Astrocyte (in vitro differentiated cells and primary cell): ENCODE measurements at places on chromosomes 11 and 22.

DNA sequence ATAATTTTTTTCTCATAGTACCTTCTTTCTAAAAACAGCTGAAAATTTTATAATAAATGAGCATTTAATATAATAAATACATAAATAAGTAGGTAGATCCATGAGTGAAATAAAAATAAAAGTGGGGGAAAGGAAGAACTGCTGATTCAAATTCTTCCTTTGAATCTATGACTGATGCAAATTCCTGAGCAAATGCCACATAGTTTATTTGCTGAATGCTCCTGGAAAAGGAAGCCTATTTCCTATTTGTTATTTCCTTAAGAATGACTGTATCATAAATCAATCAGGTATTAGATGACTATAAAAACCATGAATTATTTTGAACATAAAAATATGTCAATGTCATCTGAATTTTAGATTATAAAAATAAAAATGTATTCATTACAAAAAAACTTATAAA is 16.6 kb downstream of the BTBD10 start:
- peak; percentile 44 for DNase-seq

DNA sequence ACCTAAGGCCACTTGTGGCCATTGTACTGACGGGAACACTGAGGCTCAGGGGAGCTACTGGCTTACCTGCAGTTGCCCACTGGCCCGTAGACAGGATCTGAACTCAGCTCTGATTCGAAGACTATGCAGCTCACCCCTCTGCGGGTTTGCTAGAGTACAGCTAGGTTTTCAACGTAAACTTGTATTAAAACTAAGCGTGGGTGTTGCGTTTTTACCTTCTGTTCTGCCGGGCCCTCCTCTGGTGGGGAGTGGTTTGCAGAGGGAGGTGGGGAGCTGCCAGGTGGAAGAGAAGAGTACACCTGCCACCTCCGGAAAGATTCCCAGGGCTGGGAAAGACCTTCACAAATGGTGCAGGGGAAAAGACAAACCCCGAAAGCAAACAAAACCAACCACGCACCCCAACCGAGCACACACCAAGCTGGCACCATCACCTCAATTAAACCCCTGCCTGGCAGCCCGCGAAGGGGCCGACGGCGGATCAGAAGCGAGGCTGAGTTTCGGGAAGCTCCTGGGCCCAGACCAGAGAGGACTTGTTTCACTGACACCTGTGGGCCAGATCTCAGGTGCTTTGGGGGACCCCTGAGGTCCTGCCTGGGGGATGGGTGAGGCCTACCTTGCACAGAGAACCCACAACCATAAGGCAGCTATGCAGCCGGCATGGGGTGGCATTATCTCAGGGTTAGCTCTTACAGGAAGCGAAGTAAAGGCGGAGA is 37.7 kb downstream of the SHISAL1 start:
- no peak for DNase-seq

DNA sequence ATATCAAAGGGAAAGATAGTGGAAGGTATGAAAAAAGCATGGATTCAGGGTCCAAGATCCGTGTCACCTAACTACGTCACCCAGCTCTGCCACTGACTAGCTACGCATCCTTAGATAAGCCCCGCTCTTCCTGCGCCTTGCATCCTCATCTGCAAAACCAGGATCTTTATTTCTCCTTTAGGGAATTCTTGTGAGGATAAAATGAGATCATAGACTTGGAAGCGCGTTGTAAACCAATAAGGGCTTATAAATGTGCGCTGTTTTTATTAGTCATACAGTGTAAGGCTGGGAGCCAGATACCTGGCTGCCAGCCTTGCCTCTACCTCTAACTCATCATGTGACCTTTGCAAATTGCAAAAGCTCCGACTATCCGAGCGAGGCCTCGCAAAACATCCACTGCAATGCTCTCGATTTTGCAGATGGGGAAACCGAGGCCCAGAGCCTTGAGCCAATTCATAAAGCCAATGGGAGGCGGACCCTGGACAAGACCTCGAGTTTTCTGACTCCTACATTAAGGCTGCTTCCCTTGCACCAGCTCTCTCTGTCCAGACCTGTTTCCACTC is 753 bp downstream of the PRPF19 start:
- DNase-seq = peak; percentile 69

DNA sequence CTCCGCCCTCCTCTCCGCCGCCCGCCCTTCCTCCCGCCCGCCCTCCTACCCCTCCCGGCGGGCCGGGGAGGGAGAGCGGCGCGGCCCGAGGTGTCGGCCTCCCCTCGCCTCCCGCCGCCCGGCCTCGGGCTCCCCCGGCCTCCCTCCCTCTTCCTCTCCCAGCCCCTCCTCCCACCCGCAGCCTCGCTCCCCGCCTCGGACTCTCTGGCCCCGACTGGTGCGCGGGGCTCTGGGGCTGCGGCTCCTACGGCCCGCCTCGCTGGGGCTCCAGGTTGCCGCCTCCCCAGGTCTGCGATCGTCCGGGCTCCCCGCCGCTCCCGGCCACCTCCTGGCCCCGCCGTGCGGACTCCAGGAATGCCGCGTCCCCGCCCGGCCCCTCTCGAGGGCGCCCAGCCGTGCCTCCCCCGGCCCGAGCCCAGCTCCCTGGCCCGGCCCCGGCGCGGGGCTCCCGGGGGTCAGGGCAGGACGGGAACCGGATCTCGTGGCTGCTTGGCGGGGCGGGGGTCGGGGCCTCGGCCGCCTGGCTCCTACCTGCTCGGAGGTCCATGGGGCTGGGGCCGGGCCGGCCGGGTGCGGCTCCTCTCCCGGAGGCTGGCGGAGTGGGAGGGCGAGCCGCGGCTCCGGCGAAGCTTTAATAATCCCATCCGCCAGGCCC is at the start of gene CLCF1:
Gene CLCF1 (minus strand): TSS at position 606 of the 655 bp plus-strand sequence. CDS start 59 bp downstream, at position 547.
- no peak for DNase-seq

DNA sequence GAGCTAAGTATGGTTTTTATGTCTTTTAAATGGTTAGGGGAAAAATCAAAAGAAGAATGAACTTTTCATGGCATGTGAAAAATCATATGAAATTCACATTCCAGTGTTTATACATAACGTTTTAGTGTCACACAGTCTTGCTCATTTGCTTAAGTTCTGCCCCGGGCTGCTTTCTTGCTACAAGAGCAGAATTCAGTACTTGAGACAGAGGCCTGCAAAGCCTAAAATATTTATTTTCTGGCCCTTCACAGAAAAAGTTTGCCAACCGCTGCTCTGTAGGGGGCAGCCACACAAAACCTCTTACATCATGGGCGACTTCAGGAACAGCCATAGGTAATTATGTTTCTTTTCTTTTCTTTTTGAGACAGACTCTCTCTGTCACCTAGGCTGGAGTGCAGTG is 1.0 kb upstream of the ATG2A start:
- peak; percentile 47 for DNase-seq
